Testis (tissue), 5 donors: ENCODE measurements at places on chromosomes 5 and 9.

- no peak for DNase-seq
These were observed 50.9 kb downstream of the NFX1 start for GRCh38 chr9:33341182-33341581.

DNA sequence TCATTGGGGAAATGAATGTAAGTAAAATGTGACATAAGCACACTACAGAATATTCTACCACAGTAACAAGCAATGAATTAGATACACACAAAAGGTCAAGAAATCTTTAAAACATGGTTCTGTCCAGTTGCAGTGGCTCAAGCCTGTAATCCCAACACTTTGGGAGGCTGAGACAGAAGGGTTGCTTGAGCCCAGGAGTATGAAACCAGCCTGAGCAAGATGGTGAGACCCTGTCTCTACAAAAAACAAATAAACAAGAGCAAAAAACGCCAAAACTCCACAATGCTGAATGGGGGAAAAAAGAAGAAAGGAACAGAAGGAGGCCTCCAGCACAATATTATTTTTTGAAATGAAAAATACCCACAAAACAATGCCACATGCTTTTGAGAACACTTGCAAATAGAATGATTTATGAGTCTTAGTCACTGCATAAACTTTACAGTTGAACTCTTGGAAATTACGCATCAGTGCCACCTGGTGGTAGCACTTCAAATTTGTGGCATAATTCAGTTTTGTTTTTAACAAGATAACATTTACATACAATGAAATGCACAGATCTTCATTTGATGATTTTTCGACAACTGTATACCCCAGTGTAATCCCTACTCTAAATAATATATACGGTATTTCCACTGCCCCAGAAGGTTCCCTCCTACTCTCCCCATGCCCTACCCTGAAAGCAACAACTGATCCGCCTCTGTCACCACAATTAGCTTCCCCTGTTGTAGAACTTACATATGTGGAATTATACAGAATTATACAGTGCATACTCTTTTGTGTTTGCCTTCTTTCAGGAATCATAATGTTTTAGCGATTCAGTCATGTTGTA, 14.4 kb upstream of the SPINK4 start:
- DNase-seq: peak; percentile 80

DNA sequence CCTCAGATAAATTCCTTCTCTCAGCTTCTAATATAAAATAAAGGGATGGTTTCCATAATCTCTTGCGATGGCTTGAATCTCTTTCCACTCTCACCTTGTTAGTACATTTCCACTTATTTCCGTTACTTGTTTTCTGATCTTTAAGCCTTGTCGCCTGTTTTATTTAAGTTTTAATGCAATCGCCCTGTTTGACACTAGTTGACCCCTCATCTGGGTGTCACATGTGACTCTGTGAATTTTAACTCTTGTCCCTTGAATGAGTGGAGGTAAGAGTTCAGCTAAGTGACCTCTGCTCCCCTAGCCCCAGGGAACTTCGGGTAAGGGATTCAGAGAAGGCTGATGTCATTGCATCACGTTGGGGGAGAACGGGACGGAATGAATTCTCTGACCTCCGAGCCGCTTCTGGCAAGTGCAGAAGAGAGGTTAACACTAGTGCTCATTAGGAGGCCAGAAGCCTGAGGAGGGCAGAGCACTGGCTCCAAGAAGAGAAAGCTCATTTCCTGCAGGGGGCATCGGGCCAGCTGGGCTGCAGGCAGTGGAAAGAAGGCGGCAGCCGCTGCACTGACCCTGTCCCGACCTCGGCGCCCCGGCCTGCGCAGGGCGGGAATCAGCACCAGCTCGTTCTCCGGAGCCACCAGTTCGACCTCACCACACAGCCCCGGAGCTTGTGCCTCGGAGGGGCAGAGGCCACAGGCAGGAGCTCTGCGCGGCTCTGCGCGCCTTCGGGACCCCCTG, 569 bp downstream of the HINT2 start:
- peak; percentile 79 for DNase-seq

GRCh38 chr5:80565330-80565729, 4.8 kb downstream of the ANKRD34B start:
- DNase-seq: no peak

DNA sequence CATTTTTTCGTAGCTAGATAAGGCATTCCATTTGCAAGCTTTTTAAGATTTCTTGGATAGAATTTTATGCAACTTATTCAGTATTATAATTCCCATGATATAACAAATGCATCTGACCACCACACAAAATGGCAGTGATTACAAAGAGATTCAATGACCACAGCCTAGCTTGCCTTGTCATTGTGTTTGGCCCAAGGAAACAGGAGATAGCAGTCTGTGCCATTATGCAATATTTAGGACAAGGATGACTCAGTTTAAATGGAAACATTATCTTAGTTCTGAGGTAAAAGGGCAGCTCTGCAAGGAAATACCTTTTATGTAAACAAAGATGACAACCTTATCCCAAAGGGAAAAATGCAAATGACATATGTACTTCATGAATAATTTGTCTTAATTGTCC, 89.8 kb downstream of the NUDT12 start:
- no peak for DNase-seq

DNA sequence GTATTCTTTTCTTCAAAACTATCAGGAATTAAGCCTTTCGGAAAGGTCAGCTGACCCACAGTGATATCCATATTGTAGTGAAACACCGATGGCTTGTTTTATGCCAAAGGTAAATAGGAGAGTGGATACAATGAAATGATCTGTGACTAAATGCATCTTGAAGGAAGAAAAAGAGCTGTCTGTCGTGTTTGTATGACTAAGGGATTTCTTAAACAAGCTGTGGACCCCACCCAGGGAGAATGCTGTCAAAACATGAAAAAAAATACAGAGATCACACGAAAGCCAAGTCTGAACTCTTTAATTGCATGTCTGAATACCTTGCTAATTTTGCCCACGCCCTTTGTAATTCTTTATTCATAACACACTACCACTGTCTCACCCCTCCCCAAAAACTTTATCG, 286.4 kb upstream of the WWC1 start:
- DNase-seq: no peak

GRCh38 chr9:121196389-121196788, 5.3 kb downstream of the RAB14 start:
- no peak for DNase-seq

DNA sequence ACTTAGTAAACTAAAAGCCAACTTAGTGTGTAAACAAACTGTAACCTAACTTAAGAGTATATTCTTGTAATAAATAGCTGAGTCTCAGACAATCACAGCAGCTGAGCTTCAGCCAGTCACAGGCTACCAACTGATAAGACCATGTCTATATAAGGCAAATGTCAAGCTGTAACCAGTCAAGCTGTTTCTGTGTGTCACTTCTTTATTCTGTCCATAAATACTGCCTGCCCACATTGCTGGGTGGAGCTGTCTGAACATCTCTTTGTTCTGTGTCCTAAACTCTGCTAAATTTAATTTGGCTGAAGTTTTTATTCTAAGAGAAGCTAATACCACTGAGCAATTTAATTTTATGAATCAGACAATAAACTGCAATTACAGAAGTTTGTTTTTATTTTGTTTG, 412.1 kb upstream of the CDH10 start:
- DNase-seq: no peak

DNA sequence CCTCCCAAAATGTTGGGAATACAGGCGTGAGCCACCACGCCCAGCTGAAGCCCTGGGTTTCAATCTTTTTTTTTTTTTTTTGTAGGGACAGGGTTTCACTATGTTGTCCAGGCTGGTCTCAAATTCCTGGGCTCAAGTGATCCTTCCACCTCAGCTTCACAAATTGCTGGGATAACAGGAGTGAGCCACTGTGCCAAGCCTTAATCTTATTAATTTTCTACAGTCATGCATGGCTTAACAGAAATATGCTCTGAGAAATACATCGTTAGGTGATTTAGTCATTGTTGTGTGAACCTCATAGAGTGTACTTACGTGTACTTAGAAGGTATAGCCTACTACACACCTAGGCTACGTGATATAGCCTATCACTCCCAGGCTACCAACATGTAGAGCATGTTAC, 31.0 kb downstream of the GLDC start:
- DNase-seq: no peak

- DNase-seq: no peak
These were observed 135.2 kb upstream of the NFIL3 start for GRCh38 chr9:91558879-91559278.

GRCh38 chr9:134557331-134557730, 84.3 kb upstream of the COL5A1 start:
- DNase-seq: no peak

- no peak for DNase-seq
These were observed 304.9 kb downstream of the TMEM167A start for GRCh38 chr5:82772281-82772680.

GRCh38 chr9:136087741-136088480, 7.2 kb downstream of the NACC2 start:
- DNase-seq: no peak

GRCh38 chr5:113450929-113451328, 16.1 kb upstream of the TSSK1B start:
- DNase-seq: no peak

- DNase-seq: no peak
These were observed 92.7 kb upstream of the CACNA1B start for GRCh38 chr9:137784641-137785513.

DNA sequence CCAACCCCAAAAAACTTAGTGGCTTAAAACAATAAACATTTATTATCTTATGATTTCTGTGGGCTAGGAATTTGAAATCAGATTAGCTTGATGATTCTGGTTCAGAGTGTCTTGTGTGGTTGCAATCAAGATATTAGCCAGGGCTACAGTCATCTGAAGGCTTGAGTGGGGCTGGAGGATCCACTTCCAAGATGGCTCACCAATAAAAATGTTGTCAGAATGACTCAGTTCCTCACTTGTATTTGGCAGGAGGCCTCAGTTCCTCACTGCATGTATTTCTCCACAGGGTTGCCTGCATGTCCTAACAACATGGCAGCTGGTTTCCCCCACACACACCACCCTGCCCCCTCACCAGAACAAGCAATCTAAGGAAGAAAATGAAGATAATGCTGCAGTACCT, 98.2 kb upstream of the NIPBL start:
- no peak for DNase-seq

GRCh38 chr5:5141625-5142525, 1.7 kb downstream of the ADAMTS16 start:
- DNase-seq: peak; percentile 71

DNA sequence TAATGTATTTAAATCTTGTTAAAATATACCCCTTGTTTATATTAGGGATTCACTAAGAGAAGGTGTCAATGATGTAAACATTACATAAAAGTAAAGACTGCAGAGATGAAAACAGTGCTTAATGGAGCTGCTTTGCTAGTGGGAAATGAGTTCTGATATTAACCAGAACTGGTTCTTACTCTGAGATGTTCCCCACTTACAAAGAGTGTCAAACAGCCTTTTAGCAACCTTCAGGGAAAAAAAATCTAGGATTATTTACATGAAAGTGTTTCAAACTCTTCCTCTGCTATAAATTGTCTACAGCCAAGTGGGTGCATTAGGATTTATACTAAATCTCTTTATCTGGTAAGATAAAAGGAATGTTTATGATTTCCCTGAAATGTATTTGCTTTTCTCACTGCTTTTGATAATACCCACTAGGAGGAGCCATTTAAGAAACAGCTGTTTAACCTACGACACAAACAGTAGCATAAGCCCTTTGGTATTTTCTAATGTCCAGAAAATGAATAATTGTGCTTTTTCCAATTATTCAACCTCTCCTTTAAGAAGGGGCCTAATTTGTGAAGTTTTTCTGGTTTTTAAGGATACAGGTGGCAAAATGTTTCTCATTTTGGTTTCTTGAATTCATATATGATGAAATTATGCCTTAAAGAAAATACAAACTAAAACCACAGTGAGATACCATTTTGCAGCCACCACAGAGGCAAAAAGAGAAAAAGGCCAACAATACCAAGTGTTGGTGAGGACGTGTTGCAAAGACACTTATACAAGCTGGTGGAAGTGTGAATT, 186.3 kb downstream of the TLE4 start:
- DNase-seq: no peak

GRCh38 chr5:133817456-133817855, 151.0 kb downstream of the C5orf15 start:
- DNase-seq: no peak

DNA sequence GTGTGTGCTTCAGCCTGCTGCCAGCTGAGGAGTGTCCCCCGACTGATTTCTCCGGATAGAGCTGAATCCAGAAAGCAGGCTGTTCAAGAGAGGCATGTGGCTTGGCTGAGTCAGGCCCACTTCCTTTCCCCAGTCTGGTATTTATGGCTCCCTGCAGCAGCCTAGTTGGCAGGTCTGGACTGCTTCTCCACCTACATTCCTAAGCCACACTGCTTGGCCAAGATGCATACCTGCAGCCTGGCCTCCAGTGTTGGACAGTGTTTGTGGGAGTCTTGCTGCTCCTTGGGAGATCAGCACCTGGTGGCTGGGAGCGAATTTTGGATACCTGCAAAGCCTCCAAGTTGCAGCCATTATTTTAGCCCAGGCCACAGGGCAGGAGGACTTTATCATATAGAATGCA, 670.8 kb downstream of the ACTL7B start:
- DNase-seq: no peak

DNA sequence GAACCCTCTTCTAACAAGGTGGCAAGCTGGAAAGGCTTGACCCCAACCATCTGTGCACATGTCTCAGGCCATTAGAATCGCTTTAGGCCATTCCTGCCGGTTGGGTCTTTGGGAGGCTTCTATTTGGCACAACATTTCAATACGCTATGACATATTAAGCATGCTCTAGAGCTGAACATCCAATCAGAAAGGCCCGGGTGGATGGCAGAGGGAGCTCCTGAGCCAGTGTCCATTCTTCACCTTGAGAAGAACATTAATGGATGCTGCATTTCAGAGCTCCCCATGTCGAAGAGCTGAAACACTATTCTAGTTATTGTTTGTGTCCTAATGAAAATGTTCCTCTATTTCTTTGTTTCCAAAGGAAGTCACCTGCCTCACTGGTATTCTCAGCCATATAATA, 12.8 kb downstream of the SPATA9 start:
- DNase-seq: no peak

- no peak for DNase-seq
These were observed 21.8 kb downstream of the PPIC start for GRCh38 chr5:123014689-123015088.
